Heart right ventricle (tissue), 16 donors: ENCODE measurements at places on chromosomes 5 and 9. TPM values are rescaled to one million over a fixed set of nuclear protein-coding genes. Genes with fewer than 3 reads are reported as not detected.

DNA sequence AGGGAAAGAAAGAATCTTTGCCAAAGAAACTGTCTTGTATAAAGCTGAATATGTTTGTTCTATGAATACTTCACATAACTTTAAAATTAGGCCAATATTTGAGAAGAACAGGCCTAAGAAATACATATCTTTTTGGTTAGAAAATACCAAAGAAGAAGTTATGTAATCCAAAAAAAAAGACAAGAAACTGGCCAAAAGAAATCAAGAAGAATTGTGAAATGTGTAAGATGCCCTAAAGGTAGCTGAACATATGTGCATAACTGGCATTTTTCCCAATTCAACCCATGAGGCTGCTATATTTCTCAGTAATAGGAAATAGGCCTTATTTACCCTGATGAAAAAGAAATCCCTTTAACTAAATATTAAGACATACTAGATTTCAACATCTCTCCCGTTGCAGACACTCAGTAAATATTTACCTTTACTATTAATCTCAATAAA, 290.0 kb downstream of the CETN3 start:
- DNase-seq, result no peak

DNA sequence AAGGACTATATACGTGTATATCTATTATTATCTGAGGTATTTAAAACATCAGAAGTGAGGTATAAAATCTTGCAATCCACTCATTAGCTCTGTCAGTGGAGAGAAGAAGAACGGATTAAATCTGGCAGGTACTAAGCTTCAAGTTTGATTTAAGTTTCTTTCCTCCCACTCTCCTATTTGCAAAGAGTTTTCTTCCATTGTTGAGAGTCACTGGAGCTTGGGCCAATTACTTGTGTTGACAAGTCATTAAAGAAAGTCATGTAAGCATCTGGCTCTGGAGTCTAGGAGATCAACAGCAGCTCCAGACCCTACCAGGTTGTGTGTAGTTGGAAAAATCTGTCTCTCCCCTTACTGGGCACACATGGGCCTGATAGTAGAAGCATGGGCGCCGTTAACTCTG, 476.8 kb upstream of the SMARCA2 start:
- DNase-seq, result no peak

The ERGIC1 gene
- 60.3 TPM for total RNA-seq

The ARID3C gene
- not detected for total RNA-seq

The GADD45G gene
- total RNA-seq, result 9.4 TPM
